Activated CD4-positive, alpha-beta T cell treated with anti-CD3 and anti-CD28 coated beads, Interleukin-2, amount 10 ng/mL, durations not matched to agents 7 days and 5 days (primary cell): ENCODE measurements at places on chromosomes 12 and 14. TPM values are rescaled to one million over a fixed set of nuclear protein-coding genes. Genes with fewer than 3 reads are reported as not detected.

DNA sequence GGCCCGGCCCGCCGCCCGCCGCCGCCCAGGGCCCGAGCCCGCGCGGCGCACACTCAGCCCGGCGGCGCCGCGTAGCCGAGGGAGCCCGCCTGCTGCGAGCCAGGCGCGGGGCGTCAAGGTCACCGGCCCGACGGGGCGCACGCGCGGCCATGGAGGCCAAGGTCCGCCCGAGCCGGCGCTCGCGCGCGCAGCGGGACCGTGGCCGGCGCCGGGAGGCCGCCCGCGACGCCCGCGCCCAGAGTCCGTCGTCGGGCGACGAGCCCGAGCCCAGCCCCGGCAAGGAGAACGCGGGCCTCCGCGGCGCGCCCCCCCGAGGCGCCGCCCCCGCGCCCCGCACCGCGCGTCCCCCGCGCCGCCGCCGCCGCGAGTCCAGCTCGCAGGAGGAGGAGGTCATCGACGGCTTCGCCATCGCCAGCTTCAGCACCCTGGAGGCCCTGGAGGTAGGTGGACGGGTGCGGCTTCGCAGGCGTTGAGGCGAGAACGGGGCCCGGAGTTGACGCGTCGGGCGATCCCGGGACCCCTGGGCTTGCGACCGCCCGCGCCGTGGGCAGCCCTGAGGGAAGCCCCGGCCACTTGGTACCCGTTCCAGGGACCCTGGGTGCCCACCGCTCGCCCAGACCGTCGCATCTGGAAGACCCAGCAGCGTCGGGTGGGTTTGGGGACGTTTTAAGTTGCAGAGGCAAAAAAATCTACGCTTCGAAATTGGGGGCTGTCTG is 629 bp downstream of the FBRSL1 start:
- peak overlapping the region; percentile 88 for H3K27ac ChIP-seq
- H3K4me3 ChIP-seq = peak overlapping the region; percentile 85
- DNase-seq = no peak
- no peaks in the 10 kb centered on the region for H3K27me3 ChIP-seq
- H3K4me1 ChIP-seq = peaks cover 58% of the 10 kb centered on the region
- H3K36me3 ChIP-seq = peaks cover 10% of the 10 kb centered on the region

CLEC6A gene
- not detected for total RNA-seq

DNA sequence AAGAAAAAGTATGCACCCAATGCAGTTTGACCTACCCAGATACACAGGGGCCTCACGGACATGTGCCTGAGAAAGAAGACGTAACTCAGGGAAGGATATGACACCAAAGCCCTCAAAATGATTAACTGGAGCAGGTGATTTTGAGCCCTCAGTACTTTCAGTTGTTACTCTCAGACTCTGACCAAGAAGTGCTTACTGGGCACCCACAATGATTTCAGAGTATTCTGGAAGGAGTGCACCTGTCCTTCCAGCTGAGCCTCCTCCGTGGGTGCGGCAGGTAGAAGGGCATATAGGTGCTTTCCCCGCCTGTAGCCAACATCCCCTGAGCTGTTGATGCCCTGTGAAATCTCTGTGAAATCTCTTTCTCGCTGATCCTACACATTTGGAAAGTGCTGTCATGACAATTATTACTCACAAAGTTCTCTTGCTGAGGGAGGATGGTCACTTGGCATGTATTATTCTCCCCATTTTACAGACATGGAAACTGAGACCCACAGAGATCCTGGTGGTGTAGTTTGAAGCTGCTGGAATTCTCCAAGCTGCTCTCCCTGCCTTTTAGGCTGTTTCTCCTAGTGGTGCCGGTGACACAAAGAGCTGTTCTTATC is 154.3 kb upstream of the CCND2 start:
- H3K36me3 ChIP-seq = no peaks in the 10 kb centered on the region
- peak overlapping the region; percentile 90 for H3K27ac ChIP-seq
- peaks cover 66% of the 10 kb centered on the region for H3K4me1 ChIP-seq
- no peak for DNase-seq

DNA sequence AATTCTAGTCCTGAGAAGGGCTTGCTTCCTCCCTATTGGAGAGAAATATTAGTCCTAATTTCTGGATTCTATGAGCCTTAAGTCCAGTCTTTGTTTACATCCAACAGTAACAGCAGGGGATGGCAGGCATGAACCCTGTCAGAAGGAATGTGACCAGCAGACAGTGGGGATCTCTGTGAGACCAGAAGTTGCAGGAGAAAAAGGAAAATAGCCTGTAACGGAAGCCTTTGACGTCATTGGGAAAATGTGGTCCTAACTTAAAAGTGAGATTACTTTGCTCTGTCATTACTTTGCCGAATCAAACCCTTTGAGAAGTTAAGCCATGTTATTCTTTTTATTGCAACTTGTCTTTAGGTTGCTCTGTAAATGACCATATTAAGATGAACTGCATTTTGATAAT is 218.2 kb upstream of the PRICKLE1 start:
- H3K4me3 ChIP-seq = no peak overlapping the region
- H3K27ac ChIP-seq = no peak overlapping the region
- no peaks in the 10 kb centered on the region for H3K4me1 ChIP-seq
- no peaks in the 10 kb centered on the region for H3K27me3 ChIP-seq

KRT85 gene
- not detected for total RNA-seq

DNA sequence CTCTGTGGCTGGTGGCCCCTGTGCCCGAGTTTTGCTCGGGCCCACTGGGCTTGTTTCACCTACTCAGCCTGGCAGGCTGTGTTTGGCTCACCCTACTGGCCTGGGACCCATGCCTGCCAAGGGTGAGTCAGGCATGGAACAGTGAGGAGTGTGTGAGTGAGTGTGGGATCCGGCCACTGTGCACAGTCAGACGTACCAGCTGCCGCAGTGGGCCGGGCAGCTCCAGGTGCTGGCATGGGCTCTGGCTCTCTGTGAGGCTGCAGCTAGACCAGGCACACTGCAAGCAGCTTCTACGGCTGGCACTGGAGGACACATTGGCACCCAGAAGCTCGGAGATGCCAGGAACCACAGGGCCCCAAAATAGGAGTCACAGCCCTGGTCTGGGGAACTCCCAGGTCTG is 40.6 kb downstream of the HSD17B6 start:
- H3K27me3 ChIP-seq = no peaks in the 10 kb centered on the region
- H3K4me1 ChIP-seq = no peaks in the 10 kb centered on the region

RPL6 gene
- total RNA-seq = 1,236 TPM

PMEL gene
- total RNA-seq = not detected

ZNF10 gene
- 6.3 TPM for total RNA-seq

RNU4-1 gene
- 1,846 TPM for total RNA-seq

- H3K4me3 ChIP-seq = no peak overlapping the region
- peaks cover 3% of the 10 kb centered on the region for H3K4me1 ChIP-seq
- no peaks in the 10 kb centered on the region for H3K36me3 ChIP-seq
- DNase-seq = no peak
Measured at GRCh38 chr12:4050340-4050739, 177.1 kb upstream of the PARP11 start.

SLC6A15 gene
- total RNA-seq = not detected

DNA sequence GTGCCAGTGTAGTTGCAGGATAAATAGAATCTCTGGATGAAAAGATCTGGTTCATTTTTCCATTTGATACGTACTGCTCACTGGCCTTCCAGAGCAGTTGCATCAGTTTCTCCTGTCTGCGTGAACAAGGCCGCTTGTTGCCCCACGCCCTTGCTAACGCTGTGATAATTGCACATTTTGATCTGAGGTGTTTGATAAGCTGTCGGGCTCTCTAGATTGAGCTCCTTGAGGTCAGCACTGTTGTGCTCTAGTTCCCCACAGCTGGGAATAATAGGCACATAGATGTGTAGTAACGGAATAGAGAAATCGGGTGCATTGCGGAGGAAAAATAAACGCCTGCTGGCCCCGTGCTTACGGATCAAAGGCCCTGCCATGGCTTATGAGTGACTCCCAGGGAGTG is 42.8 kb upstream of the TRAF3 start:
- DNase-seq = no peak
- H3K27ac ChIP-seq = no peak overlapping the region
- no peaks in the 10 kb centered on the region for H3K4me1 ChIP-seq
- no peaks in the 10 kb centered on the region for H3K27me3 ChIP-seq
- H3K36me3 ChIP-seq = no peaks in the 10 kb centered on the region

DNA sequence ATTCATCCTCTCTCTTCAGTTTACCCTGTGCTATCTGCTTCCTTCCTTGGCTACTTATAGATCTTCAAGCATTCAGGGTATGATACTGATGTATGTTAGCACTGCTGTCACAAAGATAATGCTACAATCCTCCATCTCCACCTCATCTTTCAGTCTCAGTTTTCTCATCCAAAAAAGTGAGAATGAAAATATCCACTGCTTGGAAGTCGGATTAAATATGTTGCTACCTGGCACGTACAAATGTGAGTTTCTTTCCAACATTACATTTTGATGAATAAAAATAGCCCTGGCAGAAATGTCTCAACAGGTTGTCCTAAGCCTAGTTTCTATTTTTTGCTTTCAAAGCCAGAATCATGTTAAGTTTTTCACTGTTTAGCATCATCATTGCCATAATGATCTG is 149.9 kb downstream of the PTPN11 start:
- no peak overlapping the region for H3K4me3 ChIP-seq
- no peaks in the 10 kb centered on the region for H3K4me1 ChIP-seq
- H3K27me3 ChIP-seq = peaks cover 14% of the 10 kb centered on the region
- no peaks in the 10 kb centered on the region for H3K36me3 ChIP-seq
- H3K27ac ChIP-seq = no peak overlapping the region

WASHC3 gene
- total RNA-seq = 58.6 TPM
